Natural killer cell treated with Interleukin-12 subunit alpha and Interleukin-12 subunit beta and Interleukin-15 and Interleukin-18, amount 100 ng/mL, for 72 hours (primary cell): ENCODE measurements at places on chromosomes 3 and 15.

GRCh38 chr3:156576651-156577348 is 21.9 kb upstream of the SSR3 start:
- H3K27ac ChIP-seq, result no peak overlapping the region
- H3K27me3 ChIP-seq, result peaks cover 42% of the 10 kb centered on the region
- H3K36me3 ChIP-seq, result no peaks in the 10 kb centered on the region
- no peaks in the 10 kb centered on the region for H3K4me1 ChIP-seq

- DNase-seq, result no peak
- no peaks in the 10 kb centered on the region for H3K4me1 ChIP-seq
- no peaks in the 10 kb centered on the region for H3K36me3 ChIP-seq
These were observed 291.3 kb upstream of the TRIM42 start for GRCh38 chr3:140386357-140387100.

DNA sequence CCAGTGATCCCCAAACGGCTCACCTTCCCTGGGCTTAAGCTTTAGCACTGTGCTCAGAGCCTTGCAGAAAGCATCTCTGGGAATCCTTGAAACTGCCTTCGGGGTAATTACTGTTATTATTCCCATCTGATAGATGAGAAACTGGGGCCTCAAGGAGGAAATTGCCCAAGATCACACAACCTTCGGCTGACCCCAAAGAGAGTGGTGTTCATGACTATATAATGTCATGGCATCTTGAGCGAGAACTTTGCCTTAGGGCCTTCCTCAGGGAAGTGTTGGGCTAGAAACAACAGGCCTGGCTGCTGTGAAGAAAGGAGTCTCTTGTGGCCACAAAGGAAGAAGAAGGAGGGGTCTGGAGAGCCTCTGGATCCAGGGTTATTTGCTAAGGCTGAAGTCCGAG is 388.7 kb upstream of the CFAP20DC start:
- H3K27ac ChIP-seq, result no peak overlapping the region
- peaks cover 6% of the 10 kb centered on the region for H3K27me3 ChIP-seq

DNA sequence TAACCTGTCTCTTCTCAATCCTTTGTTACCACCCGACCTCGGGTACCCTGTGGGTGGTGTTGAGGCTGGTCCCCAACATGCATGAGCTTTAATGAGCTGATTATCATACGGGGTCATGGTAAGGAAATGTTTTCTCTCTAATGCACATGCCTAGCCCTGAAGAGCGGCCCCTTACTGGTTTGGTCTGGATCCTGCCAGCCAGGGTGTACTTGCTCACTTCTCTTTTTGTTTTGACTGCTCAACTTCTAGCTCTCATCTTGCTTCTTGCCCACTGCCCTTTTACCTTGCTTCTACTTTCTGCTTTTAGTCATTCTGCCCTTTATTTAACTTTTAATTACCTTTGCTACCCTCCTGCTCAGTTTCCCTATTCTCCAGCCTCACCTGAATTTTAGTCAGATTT is 44.3 kb upstream of the ACAD9 start:
- no peaks in the 10 kb centered on the region for H3K36me3 ChIP-seq
- no peaks in the 10 kb centered on the region for H3K27me3 ChIP-seq
- no peak for DNase-seq

GRCh38 chr3:5384557-5385236 is 197.2 kb downstream of the EDEM1 start:
- peaks cover 6% of the 10 kb centered on the region for H3K36me3 ChIP-seq
- H3K4me1 ChIP-seq, result no peaks in the 10 kb centered on the region
- DNase-seq, result no peak
- no peak overlapping the region for H3K4me3 ChIP-seq

GRCh38 chr3:39118079-39118478 is 10.6 kb downstream of the TTC21A start:
- H3K36me3 ChIP-seq, result no peaks in the 10 kb centered on the region
- H3K27ac ChIP-seq, result no peak overlapping the region
- no peak overlapping the region for H3K4me3 ChIP-seq
- no peak for DNase-seq

- H3K27ac ChIP-seq, result no peak overlapping the region
- DNase-seq, result no peak
- H3K4me3 ChIP-seq, result no peak overlapping the region
- H3K36me3 ChIP-seq, result no peaks in the 10 kb centered on the region
- no peaks in the 10 kb centered on the region for H3K27me3 ChIP-seq
- no peaks in the 10 kb centered on the region for H3K4me1 ChIP-seq
These were observed 36.9 kb downstream of the THRB start for GRCh38 chr3:24457719-24458118.

GRCh38 chr3:35320646-35321407 is 318.5 kb upstream of the ARPP21 start:
- no peak overlapping the region for H3K27ac ChIP-seq
- no peaks in the 10 kb centered on the region for H3K36me3 ChIP-seq
- no peaks in the 10 kb centered on the region for H3K4me1 ChIP-seq
- no peak overlapping the region for H3K4me3 ChIP-seq
- DNase-seq, result no peak

DNA sequence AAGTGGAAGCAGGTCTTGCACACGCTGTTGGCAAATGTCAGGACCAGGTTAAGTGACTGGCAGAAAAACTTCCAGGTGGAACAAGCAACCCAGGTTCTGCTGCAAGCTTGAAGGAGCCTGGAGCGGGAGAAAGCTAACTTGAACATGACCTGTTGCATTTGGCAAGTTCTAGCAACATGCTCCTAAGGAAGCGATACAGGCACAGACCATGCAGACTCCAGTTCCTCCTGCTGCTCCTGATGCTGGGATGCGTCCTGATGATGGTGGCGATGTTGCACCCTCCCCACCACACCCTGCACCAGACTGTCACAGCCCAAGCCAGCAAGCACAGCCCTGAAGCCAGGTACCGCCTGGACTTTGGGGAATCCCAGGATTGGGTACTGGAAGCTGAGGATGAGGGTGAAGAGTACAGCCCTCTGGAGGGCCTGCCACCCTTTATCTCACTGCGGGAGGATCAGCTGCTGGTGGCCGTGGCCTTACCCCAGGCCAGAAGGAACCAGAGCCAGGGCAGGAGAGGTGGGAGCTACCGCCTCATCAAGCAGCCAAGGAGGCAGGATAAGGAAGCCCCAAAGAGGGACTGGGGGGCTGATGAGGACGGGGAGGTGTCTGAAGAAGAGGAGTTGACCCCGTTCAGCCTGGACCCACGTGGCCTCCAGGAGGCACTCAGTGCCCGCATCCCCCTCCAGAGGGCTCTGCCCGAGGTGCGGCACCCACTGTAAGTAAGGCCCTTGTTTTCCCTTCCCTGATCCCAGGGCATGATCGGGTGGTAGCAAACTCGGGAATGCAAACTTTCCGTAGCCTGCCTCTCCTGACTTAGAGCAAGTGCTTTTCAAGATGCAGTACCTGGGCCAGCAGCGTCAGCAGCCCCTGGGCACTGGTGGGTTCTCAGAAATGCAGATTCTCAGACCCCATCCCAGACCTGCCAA is 759 bp downstream of the GALNT15 start:
- no peak overlapping the region for H3K4me3 ChIP-seq
- H3K27me3 ChIP-seq, result peaks cover 14% of the 10 kb centered on the region
- H3K36me3 ChIP-seq, result no peaks in the 10 kb centered on the region
- no peak overlapping the region for H3K27ac ChIP-seq
- peaks cover 12% of the 10 kb centered on the region for H3K4me1 ChIP-seq

- H3K36me3 ChIP-seq, result no peaks in the 10 kb centered on the region
- no peak for DNase-seq
- no peak overlapping the region for H3K27ac ChIP-seq
These were observed 659.4 kb upstream of the NAALADL2 start for GRCh38 chr3:174199696-174200095.

- H3K27me3 ChIP-seq, result peaks cover 14% of the 10 kb centered on the region
- no peak overlapping the region for H3K27ac ChIP-seq
- DNase-seq, result no peak
- no peak overlapping the region for H3K4me3 ChIP-seq
These were observed 89.5 kb upstream of the ATP2B2 start for GRCh38 chr3:10594915-10595314.

DNA sequence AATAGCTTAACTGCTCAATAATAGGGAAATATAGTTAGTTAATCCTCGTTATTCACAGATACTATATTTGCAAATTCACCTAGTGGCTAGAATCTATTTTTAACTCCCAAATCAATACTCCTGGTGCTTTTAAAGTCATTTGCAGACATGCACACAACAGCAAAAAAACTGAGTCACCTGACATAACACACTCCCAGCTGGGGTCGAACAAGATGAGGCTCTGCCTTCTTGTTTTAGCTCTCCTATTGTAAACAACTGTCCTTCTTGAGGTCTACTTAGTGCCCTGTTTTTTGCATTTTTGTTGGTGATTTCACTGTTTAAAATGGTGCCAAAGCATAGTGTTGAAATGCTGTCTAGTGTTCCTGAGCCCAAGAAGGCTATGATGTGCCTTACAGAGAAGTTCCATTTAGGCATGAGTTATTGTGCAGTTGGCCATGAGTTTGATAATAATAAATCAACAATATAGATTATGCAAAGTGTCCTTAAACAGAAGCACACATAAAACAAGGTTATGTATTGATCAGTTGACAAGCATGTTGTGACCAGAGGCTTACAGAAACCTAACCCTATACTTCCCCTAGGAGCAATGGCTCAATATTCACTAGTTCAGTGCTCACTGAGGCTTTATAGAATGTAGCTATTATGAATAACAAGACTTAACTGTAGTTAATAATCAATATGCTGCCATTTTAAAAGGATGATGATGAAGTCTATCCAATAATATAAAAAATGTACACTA is 18.6 kb downstream of the MAP3K13 start:
- no peaks in the 10 kb centered on the region for H3K36me3 ChIP-seq
- no peak for DNase-seq

DNA sequence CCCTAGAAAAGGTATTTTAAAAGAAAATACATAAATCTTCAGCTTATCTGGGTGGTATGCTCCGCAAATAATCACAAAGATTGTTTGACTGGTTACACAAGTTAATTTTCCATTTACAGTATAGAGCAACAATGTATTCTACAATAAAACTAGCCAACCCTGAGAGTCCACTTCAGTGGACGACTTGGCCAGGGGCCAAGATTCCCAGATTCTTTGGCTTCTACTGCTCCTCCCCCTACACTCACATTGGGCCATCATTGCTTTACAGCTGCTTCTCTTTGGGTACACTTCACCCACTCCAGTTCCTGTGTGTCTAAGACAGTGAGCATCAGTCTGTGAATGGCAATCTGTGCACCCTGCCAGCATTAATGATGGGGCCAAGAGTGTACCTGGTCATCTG is 17.2 kb upstream of the PRICKLE2 start:
- no peaks in the 10 kb centered on the region for H3K36me3 ChIP-seq
- H3K27me3 ChIP-seq, result no peaks in the 10 kb centered on the region
- no peak overlapping the region for H3K27ac ChIP-seq
- DNase-seq, result no peak

DNA sequence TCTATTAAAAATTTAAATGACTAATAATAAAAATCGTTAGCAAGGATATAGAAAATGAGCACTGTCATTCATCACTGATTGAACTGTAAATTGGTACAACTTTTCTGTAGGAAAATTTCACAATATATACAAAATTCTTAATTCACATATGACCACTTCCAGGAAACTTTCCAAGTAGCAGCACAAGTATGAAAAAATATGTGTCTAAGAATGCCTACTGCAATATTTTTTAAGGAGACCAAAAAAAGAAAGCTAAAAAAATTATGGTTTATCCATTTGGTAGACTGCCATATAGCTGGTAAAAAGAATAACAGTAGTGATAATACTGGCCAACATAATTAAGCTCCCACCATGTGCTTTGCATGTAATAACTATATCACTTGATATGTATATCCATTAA is 59.2 kb downstream of the KLHL6 start:
- H3K27me3 ChIP-seq, result no peaks in the 10 kb centered on the region
- H3K4me1 ChIP-seq, result no peaks in the 10 kb centered on the region
- peaks cover 7% of the 10 kb centered on the region for H3K36me3 ChIP-seq
- no peak for DNase-seq

DNA sequence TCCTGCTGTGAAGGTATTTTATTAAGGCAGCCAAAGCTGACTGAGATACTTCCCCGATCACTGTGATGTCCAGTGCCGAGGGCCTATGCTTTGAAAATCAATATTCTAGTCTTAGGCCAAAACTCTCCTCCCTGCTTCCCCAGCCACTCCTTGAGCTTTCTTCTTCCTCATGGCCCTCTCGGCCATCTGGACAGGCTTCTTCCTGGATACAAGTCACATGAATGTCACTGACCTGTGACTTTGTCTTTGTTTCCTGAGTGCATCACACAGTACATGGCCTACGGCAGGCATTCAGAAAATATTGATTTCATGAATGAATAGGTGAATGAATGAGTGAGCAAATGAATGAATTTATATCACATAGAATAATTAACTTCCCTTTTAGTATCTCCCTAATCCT is 24.6 kb upstream of the HES1 start:
- H3K36me3 ChIP-seq, result no peaks in the 10 kb centered on the region
- H3K4me1 ChIP-seq, result no peaks in the 10 kb centered on the region
- no peak overlapping the region for H3K4me3 ChIP-seq
- peaks cover 18% of the 10 kb centered on the region for H3K27me3 ChIP-seq

DNA sequence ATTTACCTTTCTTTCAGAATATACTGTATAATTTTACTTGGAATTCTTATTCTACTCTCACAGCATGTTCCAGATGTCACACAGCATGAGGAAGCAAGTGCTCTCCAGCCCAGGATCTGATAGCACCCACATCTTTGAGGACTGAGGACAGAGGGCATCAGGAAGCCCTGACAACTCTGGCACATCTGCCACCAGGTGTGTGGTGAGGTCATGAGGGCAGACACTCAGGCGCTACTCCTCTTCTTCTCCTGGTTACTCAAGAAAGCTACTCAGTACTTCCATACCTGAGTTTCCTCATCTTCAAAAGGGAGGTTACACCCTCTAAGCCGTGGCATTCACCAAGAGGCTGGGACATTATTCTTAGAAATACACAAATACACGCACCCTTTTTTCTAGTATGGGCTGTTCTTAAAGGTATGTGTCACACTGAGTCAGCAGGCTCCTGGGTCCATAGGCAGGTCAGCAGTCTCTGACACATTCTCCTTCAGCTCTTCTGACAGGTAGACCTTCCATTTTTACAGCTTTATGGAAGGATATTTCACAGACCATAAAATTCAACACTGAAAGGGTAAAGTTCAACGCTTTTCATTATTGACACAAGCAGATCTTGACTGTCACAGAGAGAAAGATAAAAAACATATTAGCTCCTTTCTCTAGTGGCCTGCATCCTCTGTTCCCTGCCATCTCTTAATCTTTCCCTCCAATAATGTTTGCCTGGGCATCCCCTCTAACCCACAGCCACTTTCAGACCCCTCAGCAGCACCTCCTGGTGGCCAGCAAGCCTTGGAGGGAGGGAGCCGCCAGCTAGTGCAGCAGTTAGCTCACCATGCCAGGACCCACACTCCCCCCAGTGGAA is 103.2 kb upstream of the TJP1 start:
- no peak for DNase-seq
- no peak overlapping the region for H3K27ac ChIP-seq
- H3K36me3 ChIP-seq, result no peaks in the 10 kb centered on the region
- H3K27me3 ChIP-seq, result peaks cover 55% of the 10 kb centered on the region
- H3K4me1 ChIP-seq, result no peaks in the 10 kb centered on the region

DNA sequence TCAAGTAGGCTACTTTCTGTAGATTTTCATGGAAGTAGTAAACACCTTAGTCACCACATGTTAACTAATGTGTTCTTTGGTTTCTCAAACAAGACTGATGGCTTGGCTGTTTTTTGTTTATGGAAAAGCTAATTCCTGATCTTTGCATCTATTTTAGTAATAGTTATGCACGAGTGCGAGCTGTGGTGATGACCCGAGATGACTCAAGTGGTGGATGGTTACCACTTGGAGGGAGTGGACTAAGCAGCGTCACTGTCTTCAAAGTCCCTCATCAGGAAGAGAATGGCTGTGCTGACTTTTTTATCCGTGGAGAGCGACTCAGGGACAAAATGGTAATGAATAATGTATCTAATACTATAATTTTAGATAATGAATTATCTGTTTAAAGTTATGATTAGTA is 46.6 kb downstream of the SPRED1 start:
- H3K36me3 ChIP-seq, result no peaks in the 10 kb centered on the region
- DNase-seq, result no peak
- H3K27ac ChIP-seq, result no peak overlapping the region
- no peak overlapping the region for H3K4me3 ChIP-seq
- peaks cover 4% of the 10 kb centered on the region for H3K27me3 ChIP-seq
